Fibroblast of villous mesenchyme (primary cell): ENCODE measurements at places on chromosomes 11 and 22.

DNA sequence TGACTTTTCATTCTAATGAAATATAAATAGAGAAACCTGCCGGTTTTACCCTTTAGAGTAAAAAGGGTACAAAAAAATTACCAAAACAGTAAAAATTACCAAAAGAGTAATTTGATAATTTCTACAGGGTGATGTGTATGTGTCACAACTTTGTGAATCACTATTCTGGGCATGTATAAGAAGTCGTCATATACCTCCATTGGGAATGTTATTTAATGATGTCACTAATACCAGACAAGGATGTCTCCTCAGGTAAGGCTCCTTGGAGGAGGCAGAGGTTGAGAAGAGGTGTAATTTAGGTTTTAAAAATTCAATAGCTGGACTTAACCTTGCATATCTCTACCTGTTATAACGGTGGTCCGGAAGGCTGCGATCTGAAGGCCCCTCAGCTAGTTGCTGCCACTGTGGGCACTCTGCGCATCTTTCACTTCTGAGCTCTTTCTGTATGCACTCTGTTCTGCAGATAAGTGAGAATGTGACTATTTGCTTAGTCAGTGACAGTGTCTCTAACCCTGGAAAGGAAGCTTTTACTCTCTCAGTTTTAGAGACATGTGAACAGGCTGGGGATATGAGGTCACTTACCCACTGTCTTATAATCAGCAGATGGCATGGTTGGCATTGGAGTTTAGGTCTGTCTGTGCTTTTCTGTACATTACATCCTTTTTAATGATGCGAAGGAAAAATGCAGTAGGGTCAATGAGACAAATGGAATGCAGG lies 987 bp upstream of the NCR3LG1 start:
- no peak for DNase-seq

DNA sequence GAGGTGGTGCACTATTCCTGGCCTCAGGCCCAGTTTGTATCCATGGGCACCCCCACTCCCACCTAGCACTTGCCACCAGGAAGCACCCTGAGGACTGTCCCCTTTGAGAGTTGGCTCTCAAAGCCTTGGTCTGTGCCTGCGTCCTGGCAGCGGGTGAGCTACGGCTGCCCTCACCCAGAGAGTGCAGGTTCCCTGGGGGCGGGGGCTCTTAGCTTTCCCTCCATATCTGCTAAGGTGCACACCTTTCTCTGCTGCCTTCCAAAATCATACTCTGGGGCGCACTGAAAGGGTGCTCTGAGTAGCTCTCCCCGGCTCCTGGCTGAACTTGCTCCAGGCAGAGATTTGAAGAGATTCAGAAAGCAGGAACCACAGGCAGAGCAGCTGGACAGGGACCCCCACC lies 7.1 kb downstream of the KCNQ1 start:
- DNase-seq: no peak

GRCh38 chr11:74279256-74279655 lies 32.2 kb downstream of the P4HA3 start:
- DNase-seq: no peak

- no peak for DNase-seq
Measured at GRCh38 chr11:45043755-45044475, 93.2 kb upstream of the TP53I11 start.

DNA sequence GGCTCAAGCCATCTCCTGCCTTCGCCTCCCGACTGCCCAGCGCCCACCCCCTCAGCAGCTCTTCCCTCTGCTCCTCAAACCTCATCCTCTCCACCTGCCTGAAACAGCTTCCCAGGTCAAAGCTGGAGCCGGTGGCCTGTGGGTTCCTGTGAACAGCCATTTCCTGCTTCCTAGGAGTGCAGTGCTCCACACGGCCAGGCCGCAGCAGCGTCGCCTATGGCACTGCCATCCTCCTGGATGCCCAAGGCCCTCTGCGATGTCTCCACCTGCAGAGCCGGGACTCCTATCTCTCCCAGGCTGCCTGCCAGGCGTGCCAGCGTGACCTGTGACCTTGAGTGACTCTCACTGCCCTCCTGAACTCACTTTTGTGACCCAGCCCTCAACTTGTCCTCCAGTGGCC lies 24.6 kb downstream of the PPM1F start:
- no peak for DNase-seq

- DNase-seq: peak; percentile 11
Measured at GRCh38 chr22:21972293-21972779, 10.3 kb downstream of the TOP3B start.

- peak; percentile 25 for DNase-seq
Measured at GRCh38 chr22:27476729-27477128, 324.8 kb downstream of the MN1 start.

GRCh38 chr11:76795290-76795935 lies 12.3 kb downstream of the TSKU start:
- no peak for DNase-seq

DNA sequence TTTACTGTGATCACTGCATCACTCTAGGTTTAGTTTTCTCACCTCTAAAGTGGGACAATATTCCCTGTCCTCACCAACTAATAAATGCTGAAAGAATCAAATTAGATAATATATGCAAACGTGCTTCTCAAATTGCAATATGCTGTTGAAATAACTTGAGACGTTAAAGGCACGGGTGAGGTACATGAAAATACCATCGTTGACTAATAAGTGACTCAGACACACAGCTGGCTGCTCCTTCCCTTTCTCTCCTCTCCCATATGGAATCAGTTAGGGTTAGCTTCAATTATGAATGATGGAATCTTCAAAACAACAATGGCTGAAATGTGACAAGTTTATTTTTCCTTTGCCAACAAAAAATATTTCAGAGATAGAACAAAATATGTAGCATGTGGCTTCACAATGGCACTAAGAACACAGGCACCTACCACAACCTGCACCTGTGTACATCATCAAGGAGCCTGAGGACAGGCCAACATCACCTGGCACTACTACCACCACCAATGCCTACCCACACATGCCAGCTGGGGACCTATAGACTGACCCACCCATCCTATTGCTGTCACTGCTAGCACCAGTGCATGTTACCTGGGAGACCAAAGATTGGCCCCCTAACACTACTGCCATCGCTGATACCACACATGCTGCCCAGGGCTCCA lies 13.7 kb downstream of the GDPD4 start:
- DNase-seq: peak; percentile 88

- peak; percentile 69 for DNase-seq
Measured at GRCh38 chr11:102940714-102941588, 14.6 kb downstream of the MMP13 start.

DNA sequence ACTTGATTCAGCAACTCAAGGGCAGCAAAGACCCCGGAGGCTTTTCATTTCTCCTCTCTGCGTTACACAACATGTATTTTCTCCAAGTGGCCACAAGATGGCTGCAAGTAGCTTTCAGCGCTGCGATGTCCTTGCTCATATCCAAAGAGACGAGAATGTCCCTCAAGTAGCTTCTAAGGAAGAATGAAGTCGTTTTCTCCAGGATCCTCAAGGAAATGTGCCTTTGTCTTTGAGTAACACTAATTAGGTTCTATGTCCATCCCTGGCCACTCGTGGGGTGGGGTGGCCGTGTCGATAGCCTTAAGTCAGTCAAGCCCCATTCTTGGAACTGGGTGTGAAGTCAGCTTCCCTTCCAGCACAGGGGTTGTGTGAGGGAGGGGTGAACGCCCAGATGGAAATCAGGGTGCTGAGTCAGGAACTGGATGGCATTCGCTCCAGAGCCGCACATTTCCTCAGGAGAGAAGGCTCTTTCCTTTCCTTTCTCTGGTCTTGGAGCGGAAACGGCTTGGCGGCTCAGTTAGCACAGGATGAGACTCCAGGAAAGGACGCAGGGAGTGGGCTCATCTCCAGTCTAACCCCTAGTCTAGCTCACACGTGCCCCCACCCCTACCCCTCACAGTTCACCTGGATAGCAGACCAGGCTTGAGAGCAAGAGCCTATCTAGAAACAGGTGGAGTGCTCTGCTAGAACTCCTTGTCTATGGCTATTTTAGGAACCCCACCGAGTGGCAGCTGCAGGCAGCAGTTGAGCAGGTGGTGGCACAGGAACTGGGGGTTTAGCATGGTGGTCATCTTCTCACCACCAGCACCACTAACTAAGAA lies 44.3 kb downstream of the NNMT start:
- DNase-seq: peak; percentile 85

GRCh38 chr11:65506772-65507505 lies 8.1 kb downstream of the MALAT1 start:
- peak; percentile 91 for DNase-seq

DNA sequence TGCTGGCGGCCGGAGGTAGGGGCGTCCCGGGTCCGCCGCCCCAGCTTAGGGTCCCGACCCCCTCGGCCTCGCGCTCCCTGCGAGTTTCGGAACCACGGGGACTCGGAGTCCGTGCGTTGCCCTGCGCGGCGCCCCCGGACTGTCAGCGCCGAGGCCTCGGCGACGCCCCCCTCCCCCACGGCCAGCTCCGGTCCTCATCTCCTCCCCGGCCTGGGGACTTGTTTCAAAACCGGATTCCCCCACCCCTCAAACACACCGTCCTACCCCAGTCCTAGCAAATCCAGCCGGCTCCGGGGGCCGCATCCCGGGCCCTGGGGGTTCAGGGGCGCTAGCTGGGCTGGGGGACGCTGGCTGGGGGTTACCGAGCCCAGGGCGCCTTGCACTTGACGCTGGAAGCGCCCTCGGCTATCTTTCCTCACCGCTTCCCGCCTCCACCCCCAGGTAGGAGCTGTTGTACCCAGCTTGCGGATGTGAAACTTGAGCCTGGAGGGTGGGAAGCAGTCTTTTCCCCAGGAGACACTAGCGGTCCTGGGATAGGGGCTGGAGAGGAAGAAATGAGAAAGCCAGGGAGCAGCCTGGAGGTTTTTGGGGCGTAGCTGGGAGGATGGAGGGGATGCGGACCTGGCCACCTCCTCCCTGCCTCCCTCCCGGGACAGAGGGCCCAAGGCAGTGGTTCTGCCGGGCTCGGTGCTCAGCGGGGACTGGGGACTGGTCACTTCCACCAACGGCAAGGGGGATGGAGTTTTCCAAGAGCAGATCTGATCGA lies 550 bp downstream of the FBLN1 start:
- no peak for DNase-seq

GRCh38 chr11:76695133-76695532 lies 24.6 kb upstream of the LRRC32 start:
- DNase-seq: no peak

DNA sequence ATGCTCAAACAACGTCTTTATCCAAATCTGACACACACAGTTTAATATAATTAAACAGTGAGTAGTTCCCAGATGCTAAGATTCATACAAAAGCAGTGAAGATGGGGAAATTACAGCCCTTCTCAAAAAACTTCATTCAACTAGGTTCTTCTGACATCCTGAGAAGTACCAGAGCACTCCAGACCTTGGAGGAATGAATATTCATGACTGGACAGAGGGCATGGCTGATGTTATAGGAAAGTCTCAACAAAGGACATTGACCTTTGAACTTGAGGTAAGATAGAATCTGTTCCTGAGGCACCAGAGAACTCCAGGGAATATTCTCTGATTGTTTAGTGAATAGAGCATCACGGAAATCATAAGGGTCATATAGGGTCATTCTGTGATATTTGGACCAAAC lies 106.4 kb upstream of the SLC5A12 start:
- DNase-seq: peak; percentile 19

GRCh38 chr11:2420502-2421225 lies 20.1 kb downstream of the TSSC4 start:
- DNase-seq: peak; percentile 62

GRCh38 chr11:32210556-32210955 lies 119.7 kb downstream of the RCN1 start:
- DNase-seq: peak; percentile 2

- DNase-seq: no peak
Measured at GRCh38 chr11:105915021-105915420, 107.0 kb downstream of the MSANTD4 start.

- no peak for DNase-seq
Measured at GRCh38 chr11:120004723-120005122, 133.2 kb downstream of the TRIM29 start.

- DNase-seq: no peak
Measured at GRCh38 chr22:47086596-47087248, 324.3 kb downstream of the TBC1D22A start.
